Caudate nucleus (tissue), 63 donors: ENCODE measurements at places on chromosomes 6 and 20.

GRCh38 chr6:143276436-143276835, 174.1 kb downstream of the ADAT2 start:
- DNase-seq: no peak

GRCh38 chr6:163501026-163501425, 86.5 kb downstream of the QKI start:
- DNase-seq: no peak

- no peak for DNase-seq
Measured at GRCh38 chr6:33201935-33202334, 1.3 kb downstream of the SLC39A7 start.

DNA sequence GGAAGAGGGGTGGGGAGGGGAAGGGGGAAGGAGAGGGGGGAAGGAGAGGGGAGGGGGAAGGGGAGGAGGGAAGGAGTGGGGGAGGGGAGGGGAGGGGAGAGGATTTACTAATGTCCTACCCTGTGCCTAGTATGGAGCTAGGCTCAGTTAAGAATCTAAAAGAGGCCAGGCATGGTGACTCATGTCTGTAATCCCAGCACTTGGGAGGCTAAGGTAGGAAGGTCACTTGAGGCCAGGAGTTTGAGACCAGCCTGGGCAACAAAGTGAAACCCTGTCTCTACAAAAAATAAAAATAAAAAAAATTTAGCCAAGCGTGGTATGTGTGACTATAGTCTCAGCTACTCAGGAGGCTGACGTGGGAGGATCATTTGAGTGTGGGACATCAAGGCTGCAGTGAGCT, 13.0 kb downstream of the UBE2J1 start:
- no peak for DNase-seq

GRCh38 chr20:53692465-53693067, 98.9 kb upstream of the ZNF217 start:
- no peak for DNase-seq

DNA sequence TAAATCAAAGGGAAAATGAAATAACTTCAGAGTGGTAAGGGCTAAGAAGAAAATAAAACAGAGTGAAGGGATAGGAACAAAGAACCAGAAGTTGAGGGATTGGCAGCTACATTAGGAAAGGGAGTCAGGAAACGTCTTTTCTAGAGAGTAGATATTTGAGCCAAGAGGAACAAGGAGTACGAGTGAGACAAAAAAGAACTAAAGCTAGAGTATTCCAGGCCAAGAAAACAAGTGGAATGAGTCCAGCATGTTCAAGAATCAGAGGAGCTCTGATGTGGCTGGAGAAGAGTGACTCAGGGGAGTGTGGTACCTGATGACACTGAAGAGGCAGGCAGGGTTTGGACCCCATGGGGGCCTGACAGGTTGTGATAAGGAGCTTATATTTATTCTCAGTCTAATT, 66.3 kb downstream of the CEP162 start:
- DNase-seq: no peak
